Naive thymus-derived CD8-positive, alpha-beta T cell (primary cell): ENCODE measurements at places on chromosomes 3 and 15.

DNA sequence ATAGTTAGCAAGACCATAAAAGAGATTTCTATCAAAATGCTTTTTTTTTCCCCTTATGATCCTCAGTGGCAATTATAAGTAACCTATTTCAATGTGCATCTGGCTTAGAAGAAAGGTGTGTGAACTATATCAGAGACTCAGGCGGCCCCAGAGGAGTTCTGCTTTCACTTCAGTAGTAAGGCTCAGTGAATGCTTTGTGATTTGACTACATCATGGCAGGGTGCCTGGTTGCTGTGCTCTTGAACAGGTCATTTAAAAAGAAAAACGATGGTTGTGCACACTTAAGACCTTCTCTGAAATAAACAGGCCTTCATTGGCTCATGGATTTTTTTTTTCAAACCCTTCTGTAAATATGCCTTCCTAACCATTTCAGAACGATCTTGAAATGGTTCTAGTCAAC, 400.4 kb upstream of the RARB start:
- DNase-seq = no peak
- no peak overlapping the region for H3K4me3 ChIP-seq

DNA sequence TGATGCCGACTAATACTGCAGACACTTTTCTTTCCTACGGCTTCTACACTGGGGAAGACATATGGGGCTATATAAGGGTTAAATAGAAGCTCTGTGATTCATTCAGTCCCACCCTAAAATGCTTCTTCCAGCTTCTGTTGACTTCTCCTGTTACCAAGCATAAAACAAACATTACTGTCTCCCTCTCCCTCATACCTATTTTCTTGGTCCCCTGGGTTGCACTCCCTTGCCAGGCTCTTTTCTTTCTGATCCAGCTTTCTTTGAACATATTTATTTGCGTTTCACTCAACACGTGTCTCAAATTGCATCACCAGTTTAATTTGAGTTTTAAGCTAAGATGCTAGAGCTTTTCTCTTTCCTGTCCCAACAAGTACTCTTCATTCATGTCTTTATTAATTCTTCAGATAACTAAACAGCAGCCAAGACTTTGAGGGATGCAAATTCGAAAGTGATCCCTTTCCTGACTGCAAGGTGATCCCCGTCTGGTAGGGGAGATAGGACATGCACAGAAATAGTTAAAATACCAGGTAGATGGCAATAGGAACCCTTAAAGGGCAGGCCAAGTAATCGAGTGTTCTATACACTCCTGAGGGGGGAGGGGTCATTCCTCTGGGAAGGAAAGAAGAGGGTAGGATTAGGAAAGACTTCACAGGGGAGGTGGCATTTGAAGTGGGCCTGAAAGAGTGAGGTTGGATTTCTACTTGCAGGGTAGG, 198.6 kb upstream of the BCL6 start:
- no peaks in the 10 kb centered on the region for H3K36me3 ChIP-seq
- H3K4me3 ChIP-seq = no peak overlapping the region
- no peaks in the 10 kb centered on the region for H3K27me3 ChIP-seq
- no peak overlapping the region for H3K27ac ChIP-seq
- peaks cover 2% of the 10 kb centered on the region for H3K4me1 ChIP-seq
- DNase-seq = no peak

GRCh38 chr3:172470588-172470987, 22.3 kb upstream of the GHSR start:
- no peaks in the 10 kb centered on the region for H3K4me1 ChIP-seq
- no peak overlapping the region for H3K27ac ChIP-seq
- peaks cover 10% of the 10 kb centered on the region for H3K36me3 ChIP-seq
- H3K4me3 ChIP-seq = no peak overlapping the region
- H3K27me3 ChIP-seq = peaks cover 22% of the 10 kb centered on the region

- DNase-seq = no peak
- H3K27ac ChIP-seq = no peak overlapping the region
- no peak overlapping the region for H3K4me3 ChIP-seq
- H3K27me3 ChIP-seq = no peaks in the 10 kb centered on the region
Observed at GRCh38 chr3:32120471-32120870, 14.1 kb downstream of the GPD1L start.

DNA sequence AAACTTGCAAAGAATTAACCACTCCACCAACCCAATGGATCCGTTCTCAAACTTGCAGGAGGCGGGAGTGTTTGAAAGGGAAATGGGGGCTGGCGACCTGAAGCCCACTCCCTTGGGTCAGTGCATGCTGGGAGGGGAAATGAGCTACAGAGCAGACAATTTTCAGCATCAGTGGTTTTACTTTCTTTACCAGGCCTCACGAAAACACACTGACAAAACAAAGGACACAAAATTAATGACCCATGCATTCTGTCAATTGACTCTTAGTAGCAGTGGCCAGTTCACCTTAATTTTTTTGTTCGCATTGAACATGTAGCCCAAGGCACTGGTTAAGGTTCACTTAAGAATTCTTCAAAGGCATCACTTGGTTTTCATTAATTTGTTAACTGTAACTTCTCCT, 413.5 kb downstream of the MECOM start:
- H3K27me3 ChIP-seq = peaks cover under 1% of the 10 kb centered on the region
- H3K4me3 ChIP-seq = no peak overlapping the region
- H3K27ac ChIP-seq = no peak overlapping the region
- H3K4me1 ChIP-seq = no peaks in the 10 kb centered on the region
- no peaks in the 10 kb centered on the region for H3K36me3 ChIP-seq
- DNase-seq = no peak

DNA sequence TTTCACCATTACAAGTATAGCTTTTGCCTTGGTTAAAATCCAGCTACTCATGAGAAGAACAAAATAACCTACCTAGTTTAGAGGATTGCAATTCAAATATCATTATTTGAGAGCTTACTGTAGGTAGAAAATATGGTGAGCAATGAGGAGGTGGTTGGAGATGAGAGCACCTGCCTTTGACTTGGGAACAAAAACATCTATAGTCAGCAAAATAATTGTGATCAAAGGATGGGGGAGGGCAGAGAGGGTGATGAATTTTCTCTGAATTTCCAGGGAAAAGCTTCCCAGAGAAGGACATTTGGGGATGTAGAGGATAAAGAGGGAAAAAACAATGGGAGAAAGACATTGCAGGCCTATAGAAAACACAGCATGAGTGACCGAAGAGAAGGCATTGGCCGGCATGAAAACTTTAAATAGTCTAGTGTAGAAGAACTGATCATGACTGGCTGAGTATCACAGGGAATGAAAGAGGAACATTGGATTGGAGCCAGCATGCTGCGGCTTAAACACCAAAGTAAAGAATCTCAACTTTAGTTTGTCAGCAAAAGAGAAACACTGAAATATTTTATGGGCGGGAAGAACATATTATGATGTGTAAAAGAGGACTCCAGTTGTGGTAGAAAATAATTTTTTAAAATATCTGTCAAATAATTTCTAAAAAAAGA, 581.3 kb downstream of the UNC13C start:
- no peaks in the 10 kb centered on the region for H3K4me1 ChIP-seq
- no peak overlapping the region for H3K4me3 ChIP-seq
- H3K27ac ChIP-seq = no peak overlapping the region
- no peaks in the 10 kb centered on the region for H3K36me3 ChIP-seq
- no peak for DNase-seq
